ENCODE measurements at places on chromosomes 7 and 10.

DNA sequence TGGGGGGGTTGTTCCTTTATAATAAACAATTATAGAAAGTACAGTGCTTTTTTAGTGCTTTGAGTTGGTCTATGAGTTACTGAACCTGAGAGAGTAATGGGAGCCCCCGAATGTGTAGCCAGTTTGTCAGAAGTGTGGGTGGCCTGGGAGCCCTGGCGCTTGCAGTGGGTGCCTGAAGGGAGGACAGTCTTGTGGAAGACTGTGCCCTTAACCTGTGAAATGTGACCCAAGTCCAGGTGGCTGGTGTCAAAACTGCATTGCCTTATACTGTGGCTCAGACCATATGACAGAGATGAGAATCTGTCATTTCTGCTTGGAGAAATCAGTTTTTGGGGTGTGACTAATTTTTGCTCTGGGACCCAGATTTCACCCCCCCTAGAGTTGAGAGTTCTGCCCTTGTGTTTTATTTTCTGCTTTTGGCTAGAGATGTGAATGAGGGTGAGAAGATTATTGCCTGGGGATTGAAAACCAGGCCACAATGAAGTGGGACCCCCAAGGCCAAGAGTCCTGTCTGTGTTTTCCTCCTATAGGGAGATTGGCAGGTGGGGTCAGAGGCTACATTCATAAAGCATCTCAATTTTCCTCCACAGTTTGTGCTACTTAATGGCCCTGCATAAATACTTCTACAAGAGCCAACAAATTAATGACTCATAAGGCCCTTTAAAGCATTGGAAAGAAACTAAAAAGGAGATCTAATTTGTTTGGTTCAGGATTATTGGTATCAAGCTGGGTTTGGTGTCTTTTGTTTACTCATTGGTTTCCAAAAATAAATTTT, 24.1 kb upstream of the CARD11 start:
- no peak for DNase-seq

DNA sequence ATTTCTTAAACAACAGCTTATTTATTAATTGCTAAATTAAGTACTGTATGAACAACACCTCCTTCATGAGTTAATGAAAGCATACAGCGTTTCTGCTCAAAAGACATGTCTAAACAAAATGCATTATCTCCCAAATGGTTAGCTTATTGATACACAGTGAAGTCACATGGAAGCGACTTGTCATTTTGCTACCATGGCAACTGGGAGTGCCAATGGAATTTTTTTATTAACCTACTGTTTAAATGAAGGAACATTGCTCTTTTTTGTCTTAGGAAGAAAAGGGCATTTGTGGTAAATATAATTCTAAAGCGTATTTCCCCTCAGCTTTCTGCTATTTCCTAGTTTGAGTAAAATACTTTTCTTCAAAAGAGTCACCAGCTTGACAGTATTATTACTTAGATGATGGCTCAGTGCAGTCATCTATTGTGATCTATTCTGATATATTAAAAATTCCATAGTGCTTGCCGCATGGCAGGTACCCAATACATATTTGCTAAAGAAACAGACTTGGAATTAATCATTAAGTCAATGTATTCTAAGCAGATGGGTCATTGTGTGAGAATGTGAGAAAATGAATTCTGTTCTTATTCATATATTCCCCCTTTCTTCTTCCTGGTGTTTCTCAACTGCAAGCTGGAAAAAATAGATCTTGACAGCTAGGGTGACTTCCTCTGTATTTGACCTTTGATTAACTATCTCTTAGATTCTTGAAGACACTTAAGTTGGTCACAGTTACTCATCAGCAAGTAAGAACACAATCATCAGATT, 818.3 kb downstream of the MAGI2 start:
- no peak for DNase-seq

DNA sequence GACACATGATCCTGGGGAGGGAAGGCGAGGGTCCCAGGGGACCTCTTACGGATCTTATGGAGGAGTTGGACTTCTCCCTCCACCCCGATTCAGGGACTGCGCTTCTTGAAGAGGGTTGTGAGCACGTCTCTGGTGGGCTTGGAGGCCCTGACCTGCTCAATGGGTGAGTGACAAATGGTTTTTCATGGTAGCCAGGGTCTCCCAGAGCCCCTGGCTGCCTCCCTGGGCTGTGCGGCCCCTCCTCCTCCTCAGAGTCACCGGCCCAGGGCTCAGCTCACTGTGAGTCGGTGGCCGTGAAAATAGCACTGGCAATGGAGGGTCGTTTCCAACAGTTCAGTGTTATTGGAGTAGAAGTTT, 26.6 kb downstream of the INPP5A start:
- no peak for DNase-seq

- DNase-seq: no peak
These were observed 2.7 kb upstream of the CUL2 start for GRCh38 chr10:35092851-35093250.

DNA sequence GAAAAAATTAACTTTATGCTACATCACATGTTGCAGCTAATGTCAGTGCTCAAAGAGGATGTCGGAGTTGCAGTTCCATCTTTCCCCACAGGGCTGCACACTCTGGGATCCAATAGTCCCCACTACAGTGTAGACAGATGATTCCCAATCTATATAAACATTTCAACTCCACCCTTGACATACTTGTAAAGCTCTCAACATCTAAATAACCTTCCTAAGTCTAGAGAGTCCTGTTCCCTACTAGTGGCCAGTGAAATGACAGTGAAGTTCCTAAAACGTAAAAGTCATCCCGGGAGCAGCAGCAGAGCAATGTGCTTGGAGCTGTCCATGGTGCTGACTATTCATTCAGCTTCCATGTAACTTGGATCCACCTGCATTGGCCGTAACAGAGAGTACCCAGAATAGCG, 145.1 kb downstream of the GRM8 start:
- peak; percentile 47 for DNase-seq

- no peak for DNase-seq
These were observed 9.7 kb downstream of the GBX1 start for GRCh38 chr7:151157645-151158329.

DNA sequence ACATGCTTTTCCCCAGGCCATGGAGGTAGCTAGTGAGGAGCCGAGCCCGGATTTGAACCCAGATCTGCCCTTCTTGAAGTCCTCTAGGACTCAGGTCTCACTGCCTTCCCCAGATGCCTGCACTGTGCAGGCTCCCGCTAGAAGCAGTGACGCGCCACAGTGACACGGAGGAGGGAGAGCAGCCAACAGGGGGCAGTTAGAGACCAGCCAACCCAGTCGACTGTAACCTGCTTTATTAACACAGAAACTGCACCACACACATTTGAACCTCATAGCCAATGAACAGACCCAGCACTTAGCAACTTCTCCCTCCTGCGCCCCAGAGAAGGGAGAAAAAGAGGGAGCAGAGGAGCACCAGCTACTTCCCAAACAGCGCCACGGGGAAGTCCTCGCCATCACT, 27.4 kb downstream of the PILRA start:
- no peak for DNase-seq

GRCh38 chr10:133205146-133205545, 24.9 kb upstream of the UTF1 start:
- no peak for DNase-seq

GRCh38 chr10:77361831-77362230, 275.8 kb downstream of the KCNMA1 start:
- DNase-seq: no peak

- DNase-seq: no peak
These were observed 174.5 kb downstream of the DOCK4 start for GRCh38 chr7:112031689-112032088.

- DNase-seq: no peak
These were observed 177.6 kb downstream of the ADARB2 start for GRCh38 chr10:1559761-1560160.

DNA sequence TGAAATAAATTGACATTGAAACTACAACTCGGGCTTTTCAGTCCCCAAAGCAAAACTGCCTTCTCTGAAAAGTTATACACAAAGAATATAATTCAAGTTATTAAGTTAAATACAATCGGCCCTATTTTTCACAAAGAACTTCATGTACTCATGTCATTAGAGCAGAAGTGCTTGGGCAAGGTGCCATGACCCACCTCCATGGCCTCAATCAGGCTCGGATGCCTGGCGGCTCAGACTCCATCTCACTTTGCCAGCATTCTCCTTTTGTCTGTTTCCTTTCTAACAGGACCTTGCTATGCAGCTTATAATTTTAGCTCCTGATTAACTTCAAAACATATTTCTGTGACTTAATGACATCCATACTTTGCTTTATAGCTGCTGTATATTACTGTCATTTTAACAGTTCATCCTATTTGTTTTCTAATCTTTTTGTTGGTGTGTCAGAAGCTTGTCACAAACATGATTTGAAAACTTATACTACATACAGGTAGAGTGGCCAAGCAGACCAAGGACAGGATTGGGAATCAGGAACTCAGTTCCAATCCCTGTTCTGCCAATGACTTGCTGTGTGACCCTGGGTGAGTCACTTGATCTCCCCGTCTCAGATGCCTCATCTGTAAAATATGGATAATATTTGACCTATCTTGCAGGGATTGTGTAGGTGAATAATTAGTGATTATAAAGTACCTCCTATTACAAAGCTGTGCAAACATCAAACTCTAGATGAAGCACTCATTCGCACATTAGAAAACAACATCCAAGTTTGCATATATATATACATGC, 60.8 kb upstream of the ITGA8 start:
- DNase-seq: no peak

DNA sequence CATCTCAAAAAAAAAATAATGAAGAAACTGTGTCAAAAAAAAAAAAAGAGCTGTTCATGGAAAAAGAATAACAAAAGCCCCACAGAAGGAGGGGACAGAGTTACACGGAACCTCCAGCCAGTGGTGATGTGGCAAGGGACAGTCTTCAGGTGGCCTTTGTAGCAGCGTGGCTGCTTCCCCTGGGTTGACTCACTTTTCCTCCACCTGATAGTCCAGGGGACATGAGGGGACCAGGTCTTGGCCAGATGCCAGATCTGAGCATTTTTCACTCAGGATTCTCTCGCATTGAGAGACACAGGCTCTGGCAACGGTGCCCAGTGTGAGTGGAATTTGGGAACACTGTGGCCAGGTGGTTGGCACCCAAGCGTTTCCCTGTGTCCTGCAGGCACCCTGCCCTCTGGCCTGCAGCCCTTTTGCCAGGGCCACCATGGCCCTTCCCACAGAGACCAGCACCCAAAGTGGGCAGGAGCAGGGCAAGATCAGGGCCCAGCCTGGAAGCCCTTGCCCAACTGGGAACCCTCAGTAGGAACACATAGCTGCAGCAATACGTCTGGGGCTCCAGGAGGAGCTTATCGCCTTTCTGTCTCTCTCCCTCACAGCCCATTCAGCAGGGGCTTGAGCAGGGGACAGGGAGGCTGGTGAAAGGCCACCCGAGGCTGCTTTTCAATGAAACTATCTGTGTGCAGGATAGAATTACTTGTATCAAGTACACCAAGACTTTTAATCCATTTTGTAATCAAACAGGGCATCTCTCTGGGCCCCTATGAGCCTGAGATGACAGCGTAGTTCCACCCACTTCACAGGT, 159.1 kb downstream of the UBE2H start:
- DNase-seq: no peak

GRCh38 chr7:136179851-136180721, 202.9 kb upstream of the MTPN start:
- no peak for DNase-seq

DNA sequence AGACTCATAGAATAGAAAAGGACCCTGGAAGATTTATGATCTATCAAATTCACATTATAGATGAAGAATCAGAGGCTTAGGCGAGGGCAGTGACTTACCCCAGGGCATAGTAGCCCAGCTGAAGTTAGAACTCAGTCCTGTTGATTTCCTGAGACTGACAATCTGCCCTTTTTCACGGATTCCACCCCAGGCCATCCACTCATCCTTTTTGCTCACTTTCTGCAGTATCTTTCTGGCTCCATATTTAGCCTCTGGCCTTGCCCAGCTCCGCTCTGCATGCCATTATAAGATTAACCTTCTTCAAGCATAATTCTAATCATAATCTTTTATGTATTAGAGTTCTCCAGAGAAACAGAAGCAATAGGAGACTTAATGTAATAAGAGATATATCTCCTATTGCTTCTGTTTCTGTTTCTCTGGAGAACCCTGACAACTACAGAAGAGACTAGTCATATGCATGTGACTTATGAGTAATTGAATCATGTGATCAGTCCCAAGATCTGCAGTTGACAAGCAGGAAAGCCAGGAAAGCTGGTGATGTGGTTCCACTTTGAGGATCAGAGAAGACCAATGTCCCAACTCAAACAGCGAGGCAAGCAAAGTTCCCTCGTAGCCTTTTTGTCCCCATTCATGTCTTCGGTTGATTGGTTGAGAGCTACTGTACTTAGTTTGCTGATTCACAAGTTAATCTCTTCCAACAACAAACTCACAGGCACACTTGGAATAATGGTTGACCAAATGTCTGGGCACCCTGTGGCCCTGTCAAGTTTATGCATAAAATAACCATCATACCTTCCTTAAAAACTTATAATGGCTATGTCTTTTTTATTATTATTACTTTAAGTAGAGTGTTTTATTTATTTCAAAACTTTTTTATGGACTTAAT, 412.1 kb downstream of the SUGCT start:
- no peak for DNase-seq

GRCh38 chr10:114320249-114321116, 81.4 kb downstream of the VWA2 start:
- no peak for DNase-seq

DNA sequence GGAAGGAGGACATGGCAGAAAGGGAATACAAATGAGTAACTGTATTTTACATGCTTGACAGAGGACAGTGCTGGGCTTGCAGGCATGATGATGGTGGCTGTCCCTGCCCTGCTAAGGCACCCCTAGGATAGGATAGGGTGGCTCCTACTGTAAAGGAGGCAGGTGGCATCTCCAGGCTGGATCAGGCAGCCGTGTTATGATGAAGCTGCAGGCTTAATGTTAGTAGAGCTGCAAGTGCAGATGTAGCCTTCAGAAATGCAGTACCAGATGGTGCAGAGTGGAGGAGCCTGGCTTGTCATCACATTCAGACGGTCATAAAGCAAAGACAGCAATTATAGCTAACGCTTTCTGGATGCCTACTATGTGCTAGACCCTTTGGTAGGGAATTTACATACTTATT, 287.9 kb upstream of the PODXL start:
- no peak for DNase-seq

GRCh38 chr10:43961523-43962345, 313.1 kb upstream of the ZNF32 start:
- no peak for DNase-seq

GRCh38 chr7:13028036-13028824, 340.8 kb downstream of the ARL4A start:
- no peak for DNase-seq

- no peak for DNase-seq
These were observed 14.1 kb downstream of the LANCL2 start for GRCh38 chr7:55379285-55379684.

DNA sequence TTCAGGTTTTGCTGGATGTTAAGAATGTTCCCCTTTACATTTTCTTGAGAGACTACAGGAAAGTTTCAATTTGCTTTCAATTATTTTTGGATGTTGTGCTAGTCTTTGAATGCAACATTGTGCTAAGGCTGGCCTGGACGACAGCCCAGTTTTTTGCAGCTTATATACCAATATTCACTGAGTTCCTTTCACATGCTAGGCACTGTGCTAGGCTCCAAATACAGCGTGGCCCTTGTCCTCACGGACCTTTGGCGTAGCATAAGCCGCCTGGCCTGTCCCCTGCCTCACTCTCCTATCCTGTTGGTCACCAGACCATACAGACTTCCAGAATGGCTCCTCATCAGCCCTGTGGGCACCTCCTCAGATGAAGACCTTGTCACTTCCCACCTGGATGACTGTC, 19.5 kb upstream of the HSPA12A start:
- no peak for DNase-seq
